ENCODE measurements at places on chromosomes 5 and 9.

- no peak for DNase-seq
Observed at GRCh38 chr9:23850242-23850689, 24.2 kb upstream of the ELAVL2 start.

DNA sequence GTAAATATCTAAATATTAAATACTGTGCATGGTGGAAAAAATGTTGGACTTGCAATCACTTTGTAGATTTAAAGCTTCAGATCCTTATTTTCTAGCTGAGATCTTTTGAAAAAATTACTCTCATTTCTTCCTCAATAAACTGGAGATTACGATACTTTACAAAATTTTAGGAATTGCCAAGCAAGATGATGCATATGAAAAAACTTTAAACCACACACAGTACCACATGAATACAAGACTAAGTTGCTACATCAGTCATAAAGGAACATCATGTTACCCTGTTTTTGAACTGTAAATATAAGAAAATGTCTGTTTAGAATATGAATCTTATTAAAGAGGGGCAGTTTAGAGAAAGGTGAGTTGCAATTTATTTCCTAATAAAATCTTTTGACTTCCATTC lies 703.6 kb upstream of the NUDT12 start:
- no peak for DNase-seq

DNA sequence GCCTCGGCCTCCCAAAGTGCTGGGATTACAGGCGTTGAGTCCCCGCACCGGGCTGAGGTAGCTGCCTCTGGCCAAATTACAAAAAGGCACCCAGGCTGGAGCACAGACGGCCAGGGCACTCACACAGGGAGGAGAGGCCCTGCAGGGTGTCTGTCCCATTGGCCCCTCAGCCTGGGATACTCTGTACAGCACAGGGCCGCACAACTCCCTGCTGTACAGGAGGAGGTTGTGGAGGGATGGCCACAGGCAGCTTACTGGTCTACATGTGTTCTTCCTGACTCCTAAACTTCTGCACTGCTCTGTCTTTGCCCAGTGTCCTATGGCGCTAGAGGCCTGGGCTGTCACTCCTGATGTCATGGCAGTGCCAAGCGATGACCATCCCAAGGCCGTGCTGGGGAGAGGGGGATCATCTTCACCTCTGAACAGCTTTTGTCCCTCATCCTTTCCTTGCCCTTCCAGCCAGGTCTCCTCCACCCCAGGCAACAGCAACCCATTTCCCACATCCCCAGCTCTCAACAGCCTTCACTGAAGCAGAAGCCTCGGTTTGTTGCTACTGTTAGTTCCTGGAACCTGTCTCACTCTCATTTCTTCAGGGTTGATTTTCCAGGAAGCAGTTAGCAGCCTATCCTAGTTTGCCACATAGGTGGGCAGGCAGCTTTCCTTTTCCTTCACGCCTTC lies 1.8 kb upstream of the CNOT6 start:
- DNase-seq: no peak

DNA sequence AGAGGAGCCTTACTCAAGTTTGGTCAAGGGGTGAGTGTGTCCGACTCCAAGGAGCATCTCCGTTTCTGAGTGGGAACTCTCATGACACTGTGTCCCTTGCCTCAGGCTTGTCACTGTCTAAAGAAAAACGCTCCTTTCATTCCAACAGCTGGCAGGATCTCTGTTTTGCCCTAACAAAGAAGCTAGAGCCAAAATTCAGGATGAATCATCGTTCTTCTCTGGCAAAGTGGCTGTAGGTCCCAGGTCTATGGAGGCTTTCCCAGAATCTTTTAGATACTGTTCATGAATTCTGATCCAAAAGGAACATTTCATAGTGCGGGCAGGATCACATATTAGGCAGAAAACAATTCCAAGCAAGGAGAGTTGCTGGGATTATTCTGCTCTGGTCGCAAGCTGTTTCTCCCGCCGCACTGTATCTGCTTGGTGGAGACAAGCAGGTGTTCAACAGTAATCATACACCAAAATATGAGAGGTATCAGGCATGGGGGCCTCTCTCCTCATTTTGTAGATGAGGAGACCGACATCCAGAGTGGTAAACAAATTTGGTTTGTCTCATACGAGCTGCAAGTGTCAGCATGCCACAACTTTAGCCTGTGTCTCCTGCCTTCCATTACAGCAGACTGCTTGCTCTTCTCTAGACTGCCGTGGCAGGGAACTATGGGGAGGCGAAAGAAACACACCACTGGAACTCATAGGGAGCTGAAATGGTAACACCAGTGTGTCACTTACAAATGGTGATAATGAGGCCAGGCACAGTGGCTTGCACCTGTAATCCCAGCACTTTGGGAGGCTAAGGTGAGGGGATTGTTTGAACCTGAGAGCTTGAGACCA lies 72.6 kb downstream of the ENTREP1 start:
- DNase-seq: no peak

- no peak for DNase-seq
Observed at GRCh38 chr5:15904899-15905830, 274.4 kb downstream of the MARCHF11 start.

GRCh38 chr5:14715481-14715880 lies 51.0 kb downstream of the OTULIN start:
- DNase-seq: no peak

- DNase-seq: no peak
Observed at GRCh38 chr5:33321026-33321425, 119.7 kb upstream of the TARS1 start.

DNA sequence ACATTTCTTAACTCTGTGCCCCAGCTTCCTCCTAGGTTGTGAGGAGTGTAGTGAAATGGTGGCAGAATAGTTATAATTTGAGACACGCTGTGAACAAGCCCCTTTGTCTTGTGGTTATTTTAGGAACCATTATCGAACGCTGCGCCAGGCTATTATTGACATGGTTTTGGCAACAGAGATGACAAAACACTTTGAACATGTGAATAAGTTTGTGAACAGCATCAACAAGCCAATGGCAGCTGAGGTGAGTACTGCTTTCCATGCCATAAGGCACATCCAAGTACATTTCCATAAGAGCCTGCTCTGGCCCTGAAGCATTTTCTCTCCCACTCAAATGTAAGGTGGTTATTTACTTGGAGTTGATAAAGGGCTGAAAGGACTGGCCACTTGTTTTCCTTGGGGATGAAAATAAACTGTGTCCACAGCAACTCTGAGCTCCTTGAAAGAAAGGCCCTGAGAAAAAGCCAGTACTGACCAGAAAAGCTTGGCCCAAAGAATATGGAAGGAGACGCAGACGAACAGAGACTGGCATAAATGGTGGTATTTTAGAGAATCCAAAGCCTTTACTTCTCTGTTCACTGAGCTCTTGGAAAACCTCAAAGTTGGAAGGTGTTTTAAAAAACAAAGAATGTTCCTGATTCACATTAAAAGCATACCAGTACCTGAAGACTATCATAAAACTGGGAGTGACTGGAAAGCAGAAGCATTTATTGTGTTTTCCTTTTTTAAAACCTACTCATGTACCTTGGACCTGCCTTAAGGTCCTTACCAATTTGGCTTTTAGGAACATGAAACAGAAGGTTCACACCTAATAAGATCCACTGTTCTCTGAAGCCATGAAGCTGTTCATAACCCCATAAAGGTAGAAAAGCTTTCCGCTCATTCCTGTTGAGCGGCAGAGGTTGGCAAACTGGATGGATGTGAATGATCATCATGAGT lies 72.2 kb downstream of the WDR41 start:
- no peak for DNase-seq

GRCh38 chr5:28914297-28914696 lies 1875.9 kb upstream of the CDH9 start:
- DNase-seq: no peak

- no peak for DNase-seq
Observed at GRCh38 chr5:158876263-158876942, 223.3 kb downstream of the EBF1 start.
